ENCODE measurements at places on chromosomes 12 and 14.

DNA sequence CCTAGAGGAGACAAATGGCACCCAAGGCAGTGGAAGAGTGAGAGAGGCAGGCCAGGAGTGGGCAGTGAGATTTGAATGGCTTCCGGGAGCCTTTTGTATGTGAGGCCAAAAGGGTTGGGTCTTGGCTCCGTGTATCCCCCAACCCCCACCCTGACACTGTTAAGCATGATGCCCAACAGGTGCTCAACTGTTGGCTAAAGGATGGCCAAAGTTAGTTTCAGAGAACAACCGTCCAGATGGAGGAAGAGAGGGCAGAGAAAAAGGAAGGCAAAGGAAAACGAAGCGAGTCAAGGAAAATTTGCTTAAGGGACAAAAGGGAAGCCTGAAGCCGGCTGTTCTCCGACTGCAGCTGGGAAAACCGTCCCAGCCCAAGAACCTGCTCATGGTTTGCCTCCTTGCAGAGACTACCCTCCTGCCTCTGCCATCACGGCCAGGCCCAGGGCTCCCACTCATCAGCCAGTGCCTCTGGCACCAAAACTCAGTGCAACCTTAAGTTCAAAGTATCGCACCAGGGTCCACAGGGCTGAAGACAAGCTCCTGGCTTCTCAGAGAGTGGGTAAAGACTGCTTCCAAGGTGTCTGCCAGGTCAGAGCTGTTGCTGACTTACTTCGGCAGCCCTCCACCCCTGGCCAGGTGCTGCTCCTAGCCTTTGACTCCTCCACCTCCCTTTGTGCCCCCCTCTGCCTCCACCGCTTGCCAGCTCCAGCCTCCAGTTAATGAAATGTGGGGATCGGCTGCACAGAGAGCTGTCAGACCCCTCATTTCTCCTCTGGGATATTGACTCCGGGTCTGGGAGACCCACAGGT, 4.2 kb upstream of the C1QL4 start:
- no peak for DNase-seq

DNA sequence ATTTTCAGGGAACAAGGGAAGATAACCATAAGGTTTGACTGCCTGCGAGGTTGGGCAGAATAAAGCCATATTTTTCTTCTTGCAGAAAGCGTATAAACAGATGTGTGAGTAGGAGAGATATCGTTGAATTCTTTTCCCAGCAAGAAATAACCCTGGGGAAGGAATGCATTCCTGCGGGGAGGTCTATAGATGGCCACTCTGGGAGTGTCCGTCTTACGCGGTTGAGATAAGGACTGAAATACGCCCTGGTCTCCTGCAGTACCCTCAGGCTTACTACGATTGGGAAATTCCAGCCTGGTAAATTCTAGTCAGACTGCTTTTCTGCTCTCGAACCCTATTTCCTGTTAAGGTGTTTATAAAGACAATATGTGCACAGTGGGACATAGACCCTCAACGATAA, 225.0 kb downstream of the LRIG3 start:
- no peak for DNase-seq

DNA sequence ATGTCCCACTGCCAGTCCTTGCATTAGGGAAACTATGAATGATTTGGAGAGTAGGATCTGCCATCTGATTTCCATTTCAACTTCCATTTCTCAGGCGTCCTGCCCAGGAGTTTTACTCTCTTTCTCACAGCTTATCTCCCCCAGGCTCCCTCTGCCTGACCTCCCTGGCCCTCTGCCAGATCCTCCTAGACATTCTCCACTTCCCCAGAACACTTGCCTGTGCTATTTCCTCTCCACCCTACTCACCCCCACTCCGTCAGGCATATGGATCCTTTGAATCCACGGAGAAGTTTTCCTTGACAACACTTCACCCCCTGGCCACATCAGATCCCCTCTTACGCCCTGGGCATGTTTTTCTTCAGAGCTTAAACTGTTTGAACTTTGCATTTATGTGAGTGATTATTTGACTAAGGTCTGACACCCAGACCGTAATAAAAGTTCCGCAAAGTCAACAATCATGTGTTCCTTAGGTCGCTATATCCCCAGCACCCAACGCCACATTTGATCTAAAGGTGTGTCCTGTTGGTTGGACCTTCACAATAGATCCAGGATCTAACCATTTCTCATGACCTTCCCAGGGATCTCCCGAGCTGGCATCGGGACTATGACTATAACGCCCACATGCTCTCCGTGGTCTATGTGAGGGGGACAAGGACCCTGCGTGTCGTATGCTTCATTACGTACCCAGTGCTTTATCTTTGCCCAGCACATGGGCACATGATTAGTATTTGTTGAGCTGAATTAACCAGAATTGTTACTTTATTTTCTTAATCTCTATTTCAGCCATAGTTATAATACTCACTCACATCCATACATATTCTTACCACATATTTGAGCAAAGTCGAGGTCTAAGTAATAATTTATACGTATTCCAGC, 255.8 kb upstream of the FOXN3 start:
- no peak for DNase-seq

- DNase-seq, result peak; percentile 71
Observed at GRCh38 chr12:103503546-103504480, 8.0 kb upstream of the C12orf42 start.

DNA sequence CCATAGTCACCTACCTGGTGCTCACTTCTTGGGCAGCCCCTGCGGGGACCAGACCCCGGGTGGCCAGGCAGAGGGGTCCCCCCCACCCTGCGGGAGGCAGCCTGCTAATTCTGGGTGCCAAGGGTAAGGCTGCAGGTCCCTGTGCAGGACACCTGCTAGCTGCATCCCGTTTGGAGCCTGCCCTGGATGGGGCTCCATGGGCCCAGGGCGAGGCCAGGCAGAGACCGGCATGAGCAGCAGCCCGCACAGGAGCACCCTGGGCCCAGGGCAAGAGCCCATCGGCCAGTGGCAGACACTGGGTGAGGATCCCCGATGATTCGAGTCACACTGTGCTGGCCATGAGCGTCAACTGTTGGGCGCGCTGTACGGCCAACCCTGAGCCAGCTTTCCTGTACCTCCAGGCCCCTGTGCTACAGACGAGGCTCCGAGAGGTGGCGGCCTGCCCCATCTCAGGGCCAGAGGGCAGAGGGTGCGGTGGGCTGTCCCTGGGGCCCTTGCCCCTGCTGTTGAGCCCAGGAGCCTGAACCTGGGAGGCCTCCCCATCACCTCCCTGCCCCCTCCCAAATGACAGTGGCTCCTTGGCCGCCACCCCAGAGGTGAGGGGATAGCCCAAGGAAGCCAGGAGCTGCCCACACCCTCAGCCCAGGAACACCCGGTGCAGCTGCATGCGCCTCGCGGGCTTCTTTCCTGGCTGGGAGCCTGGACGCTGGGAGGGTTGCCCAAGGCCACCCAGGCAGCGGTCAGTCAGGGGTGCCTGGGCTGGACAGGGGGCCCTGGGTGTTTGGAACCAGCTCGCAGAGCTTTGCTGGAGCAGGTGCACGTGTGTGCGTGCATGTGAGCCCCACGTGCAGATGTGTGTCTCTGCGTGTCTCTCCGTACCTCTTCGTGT, 47.7 kb downstream of the CYP46A1 start:
- DNase-seq, result peak; percentile 2

DNA sequence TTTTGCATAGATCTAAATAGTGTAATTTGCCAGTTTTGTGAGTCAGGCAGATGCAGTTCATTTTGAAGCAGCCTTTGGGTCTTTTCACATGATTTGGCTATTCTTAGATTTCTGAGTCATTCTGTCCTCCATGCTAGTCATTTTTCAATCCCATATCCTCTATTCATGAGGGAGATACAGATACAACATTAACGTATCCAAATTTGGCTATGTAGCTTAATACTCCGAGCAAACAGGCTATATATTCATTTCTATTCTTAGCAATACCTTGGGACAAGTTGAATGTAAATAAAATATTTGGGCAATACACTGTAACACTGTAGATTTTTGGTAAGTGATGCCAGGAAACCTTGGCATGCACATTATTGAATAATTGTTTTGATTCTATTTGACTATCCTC, 270.7 kb upstream of the PDE3A start:
- DNase-seq, result no peak

GRCh38 chr12:115960868-115961802, 316.4 kb downstream of the MED13L start:
- no peak for DNase-seq

DNA sequence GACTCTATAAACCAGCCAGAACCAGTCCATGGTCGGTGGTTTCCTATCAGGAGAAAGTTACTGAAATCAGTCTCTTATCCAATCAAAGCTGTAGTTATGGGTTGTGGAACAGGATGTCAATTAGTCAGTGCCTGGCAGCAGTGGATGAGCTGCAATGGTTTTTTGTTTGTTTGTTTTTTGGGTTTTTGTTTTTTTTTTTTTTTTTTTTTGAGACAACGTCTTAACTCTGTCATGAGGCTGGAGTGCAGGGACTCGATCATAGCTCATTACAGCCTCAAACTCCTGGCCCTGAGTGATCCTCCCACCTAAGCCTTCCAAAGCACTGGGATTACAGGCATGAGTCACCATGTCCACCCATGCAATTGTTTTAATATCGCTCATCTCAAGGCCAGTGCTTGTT, 113.3 kb upstream of the CAND1 start:
- DNase-seq, result no peak

DNA sequence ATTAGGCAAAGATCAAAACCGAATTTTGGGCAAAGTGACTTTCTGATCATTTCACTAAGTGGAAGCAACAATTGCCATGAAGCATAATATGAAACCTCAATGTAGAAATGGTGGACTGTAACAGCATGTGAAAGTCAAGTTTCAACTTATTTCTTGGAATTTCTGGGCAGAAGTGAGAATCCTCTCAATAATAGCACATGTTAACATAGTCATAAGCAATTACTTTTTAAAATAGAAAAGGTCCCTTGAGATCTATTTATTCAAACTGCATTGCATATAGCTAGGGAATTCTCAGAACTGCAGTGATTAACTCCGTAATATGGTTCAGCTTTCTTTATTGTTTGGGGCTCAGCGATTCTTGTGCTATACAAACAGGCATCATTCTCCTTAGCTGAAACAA, 136.7 kb upstream of the ATP2B1 start:
- DNase-seq, result no peak

GRCh38 chr12:25793196-25793595, 165.3 kb upstream of the RASSF8 start:
- DNase-seq, result no peak

GRCh38 chr14:70879448-70879847, 27.8 kb upstream of the PCNX1 start:
- DNase-seq, result no peak

- no peak for DNase-seq
Observed at GRCh38 chr12:6377667-6377994, 2.3 kb upstream of the SCNN1A start.

- DNase-seq, result no peak
Observed at GRCh38 chr12:21576431-21576830, 28.2 kb downstream of the GYS2 start.

GRCh38 chr14:79337761-79338160, 873.5 kb downstream of the DIO2 start:
- no peak for DNase-seq

GRCh38 chr12:107379852-107380567, 286.7 kb upstream of the CRY1 start:
- no peak for DNase-seq

- DNase-seq, result no peak
Observed at GRCh38 chr12:19010726-19011125, 118.8 kb upstream of the PLEKHA5 start.

- no peak for DNase-seq
Observed at GRCh38 chr12:84701041-84701440, 211.6 kb downstream of the SLC6A15 start.

GRCh38 chr14:50037852-50038251, 78.5 kb downstream of the VCPKMT start:
- no peak for DNase-seq

DNA sequence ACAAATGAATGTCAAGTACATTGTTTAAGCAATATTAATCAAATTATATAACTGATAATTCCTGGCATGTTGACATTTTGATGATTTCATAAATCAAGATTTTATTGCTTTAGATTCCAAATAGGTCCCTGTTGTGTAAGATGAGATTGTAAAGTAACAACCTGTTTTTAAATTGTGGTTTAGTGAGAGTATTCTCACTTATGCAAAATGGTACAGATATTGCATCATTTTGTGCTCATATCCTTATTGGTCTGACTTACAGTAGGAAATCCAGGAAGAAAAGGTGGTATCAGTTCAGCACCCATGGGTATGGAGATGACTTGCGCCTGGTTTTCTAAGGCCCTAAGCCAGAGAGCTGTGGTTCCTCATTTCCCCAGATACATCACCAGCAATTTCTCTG, 165.5 kb downstream of the KIF21A start:
- no peak for DNase-seq

DNA sequence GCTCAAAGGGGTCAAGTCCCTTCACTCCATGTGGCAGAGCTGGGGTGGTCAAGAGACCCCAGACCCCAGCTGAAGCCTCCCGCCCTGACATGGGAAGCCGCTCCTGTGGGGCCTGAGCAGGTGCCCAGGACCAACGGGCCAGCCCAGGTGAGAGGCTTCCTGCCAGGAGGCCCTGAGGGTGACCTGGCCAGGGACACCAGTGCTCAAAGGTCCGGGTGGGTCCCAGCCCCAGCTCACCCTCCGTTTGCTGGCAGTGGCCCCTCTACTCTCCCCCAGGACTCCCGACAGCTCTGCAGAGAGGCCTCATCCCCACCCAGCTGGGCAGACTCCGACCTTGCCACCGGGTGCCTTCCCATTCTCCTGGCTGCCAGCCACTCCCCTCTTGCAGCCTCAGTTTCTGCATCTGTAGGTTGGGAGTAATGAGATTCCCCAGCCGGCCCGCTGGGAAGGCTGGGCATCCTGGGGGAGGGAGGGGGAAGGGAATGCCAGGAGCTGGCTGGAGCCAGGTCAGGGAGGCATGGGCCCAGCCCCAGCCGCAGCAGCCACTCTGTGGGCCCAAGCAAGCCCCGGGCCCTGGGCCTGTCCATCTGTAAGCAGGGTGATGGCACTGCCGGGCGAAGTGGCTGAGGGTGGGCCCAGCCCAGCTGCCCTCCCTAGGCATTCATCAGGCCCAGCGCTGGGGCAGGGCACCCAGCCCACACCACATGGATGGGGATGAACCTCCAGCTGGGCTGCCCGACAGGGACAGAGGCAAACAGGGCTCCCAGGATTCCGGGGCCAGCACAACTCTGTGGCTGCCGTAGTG, 10.3 kb upstream of the INF2 start:
- no peak for DNase-seq

GRCh38 chr14:93707475-93707874, 80.8 kb downstream of the PRIMA1 start:
- DNase-seq, result no peak

DNA sequence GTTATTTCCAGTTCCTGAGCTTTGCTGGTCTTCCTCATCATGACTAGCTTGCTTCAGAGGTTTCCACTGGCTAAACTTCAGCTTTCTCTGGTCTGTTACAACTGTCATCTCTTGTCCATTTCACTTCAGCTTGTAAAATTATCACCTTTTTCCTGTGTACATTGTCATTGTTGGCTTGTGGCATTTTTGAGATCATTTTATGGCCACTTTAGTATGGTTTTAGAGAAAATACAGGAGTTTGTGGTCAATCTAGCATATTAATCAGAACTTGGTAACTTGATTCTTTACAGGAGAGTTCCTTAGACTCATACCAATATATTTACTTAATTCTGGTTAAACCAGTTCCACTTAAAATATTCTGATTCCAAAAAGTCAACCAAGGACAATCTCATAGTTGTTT, 235.9 kb upstream of the KITLG start:
- DNase-seq, result no peak

- DNase-seq, result no peak
Observed at GRCh38 chr12:75558287-75558686, 46.9 kb upstream of the KRR1 start.
